ENCODE measurements at places on chromosomes 1 and 21.

DNA sequence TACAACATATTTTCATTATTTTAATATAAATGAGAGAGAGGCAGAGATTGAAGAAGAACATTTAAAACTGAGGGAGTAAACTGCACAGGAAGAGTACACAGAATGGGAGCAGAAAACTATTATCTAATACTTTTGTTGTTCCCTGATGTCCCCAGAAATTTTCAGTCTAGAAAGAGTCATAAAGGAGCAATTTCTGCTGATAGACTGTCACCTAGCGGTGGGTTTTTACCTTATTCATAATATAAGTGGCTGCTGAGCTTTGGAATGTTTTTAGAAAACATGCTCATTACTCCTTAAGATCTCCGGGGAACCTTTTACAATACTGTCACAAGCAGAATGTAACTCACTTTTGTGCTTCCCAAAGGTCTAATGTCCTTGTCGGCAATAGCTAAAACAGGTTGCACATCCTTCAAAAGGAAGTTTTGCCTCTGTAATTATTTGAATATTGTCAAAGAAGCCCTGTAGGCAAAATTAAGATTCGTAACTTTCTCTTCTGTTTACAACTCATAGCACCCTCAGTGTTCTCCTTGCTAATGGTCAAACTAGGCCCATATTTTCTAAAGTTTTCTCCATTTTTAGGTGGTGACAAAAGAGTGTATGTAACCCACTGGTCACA lies 4.9 kb upstream of the NPL start:
- peak; percentile 67 for DNase-seq

- no peak for DNase-seq
Observed at GRCh38 chr21:25862596-25862995, 127.8 kb downstream of the GABPA start.

DNA sequence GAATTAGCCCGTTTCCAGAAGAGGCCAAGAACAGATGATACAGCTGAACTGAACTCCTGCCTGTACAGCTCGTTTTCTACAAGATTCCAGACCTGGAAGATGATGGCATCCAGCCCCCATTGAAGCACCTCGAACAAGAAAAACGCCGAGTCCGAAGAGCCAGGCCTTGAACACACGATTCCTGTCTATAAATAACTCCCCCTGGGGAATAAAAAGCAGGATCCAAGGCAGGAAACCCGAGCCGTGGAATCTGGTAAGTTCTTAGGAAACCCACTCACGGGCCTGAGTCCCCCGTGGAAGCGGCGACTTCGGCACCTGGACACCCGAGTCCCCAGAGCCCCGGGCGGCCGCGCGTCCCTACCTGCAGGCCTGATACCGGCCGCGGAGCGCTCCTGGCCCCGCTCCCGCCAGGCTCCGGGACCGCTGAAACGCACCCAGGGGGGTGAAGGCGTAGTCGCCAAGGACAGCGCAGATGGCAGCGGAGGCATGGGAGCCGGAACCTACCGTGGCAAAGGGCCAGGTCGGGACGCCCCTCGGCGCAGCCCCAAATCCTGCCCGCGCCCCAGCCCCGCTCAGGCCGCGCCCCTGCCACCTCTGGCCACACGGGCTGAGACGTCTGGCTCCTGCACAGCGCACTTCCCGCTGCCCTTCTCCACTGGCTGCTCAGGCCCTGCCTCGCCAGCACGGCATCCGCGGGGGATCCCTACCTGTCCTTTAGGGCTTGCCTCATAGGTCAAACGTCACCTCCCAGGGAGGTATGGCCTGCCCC lies 14.0 kb upstream of the HLCS start:
- peak; percentile 60 for DNase-seq

- DNase-seq = peak; percentile 43
Observed at GRCh38 chr21:33820798-33821197, 94.8 kb downstream of the ATP5PO start.

DNA sequence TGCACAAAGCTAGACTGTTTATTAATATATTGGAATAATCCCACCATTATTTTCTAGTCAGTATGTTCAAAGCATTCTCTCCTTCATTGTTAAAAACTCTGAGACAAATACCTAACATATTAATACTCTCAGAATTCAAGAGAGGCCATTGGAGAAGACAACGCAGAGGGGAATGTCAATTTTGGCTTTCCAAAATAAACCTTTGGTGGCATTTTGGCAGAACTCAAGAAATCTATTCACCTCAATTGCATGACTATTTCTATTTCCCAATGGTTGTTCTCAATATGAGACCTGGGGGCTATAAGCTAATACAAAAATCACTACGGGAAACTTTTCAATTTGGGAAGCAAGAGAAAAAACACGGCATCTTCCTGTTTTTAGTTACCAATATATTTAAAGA lies 58.5 kb downstream of the RUSC1 start:
- no peak for DNase-seq

DNA sequence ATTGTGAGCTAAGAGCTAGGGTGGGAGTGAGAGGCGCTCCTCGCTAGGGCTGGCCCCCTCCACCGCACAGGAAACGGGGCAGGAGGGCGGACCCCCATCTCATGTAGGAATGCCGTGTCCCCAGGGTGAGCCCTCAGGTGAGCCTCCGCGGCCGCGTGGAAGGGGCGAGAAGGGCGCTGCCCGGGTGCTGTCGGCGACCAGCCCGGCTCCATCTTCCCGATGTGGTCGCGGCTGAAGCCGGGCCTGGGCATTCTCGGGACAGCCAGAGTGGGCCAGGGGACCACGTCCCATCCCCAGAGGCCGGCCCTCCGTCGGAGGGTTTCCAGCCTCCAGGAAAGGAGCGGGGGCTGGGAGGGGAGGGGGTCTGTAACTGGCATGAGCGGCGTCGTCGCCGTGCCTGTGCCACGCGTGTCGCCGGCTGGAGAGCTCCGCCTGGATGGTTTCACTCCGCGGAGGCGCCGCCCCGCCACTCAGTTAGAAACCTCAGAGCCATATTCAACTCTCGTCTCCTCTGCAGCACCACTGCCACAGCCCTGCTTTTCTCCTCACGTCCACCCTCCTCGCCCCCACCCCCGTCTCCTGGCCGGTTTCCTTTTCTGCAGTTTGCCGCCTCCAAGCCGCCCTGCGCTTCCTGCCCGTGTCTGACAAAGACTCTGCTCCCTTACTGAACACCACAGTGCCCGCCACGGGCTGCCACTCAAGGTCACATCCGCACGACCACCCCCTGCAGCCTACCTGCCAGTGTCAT lies at the start of gene TMEM269:
Gene TMEM269, plus strand, starts transcription at position 46 of the 748 bp plus-strand sequence. CDS start 4,903 bp downstream, outside the sequence.
- no peak for DNase-seq
